SJSA1 (cell line): ENCODE measurements at places on chromosomes 11 and 22. TPM values are rescaled to one million over a fixed set of nuclear protein-coding genes. Genes with fewer than 3 reads are reported as not detected.

CECR2 gene
- total RNA-seq: not detected in 2 replicates

BBOX1 gene
- not detected in 2 replicates for total RNA-seq

OR8D4 gene
- not detected in 2 replicates for total RNA-seq

ROBO4 gene
- 0.97 and 2.8 TPM in 2 replicates for total RNA-seq

ESAM gene
- total RNA-seq: 0.18 TPM in 1 of 2 replicates, not detected in the other

OSM gene
- not detected in 2 replicates for total RNA-seq

RCOR2 gene
- total RNA-seq: 1.5 and 1.6 TPM in 2 replicates

REXO2 gene
- total RNA-seq: 119 and 259 TPM in 2 replicates

PAMR1 gene
- 57.4 and 57.6 TPM in 2 replicates for total RNA-seq

DGAT2 gene
- not detected in 2 replicates for total RNA-seq

GRCh38 chr11:64844330-64845128 is at the start of gene CDC42BPG:
Gene CDC42BPG (minus strand): TSS chr11:64844653. CDS start chr11:64844569, 84 bp downstream.
- no peak for DNase-seq

- no peak for DNase-seq
Measured at GRCh38 chr22:29998627-29999384, 81.5 kb upstream of the HORMAD2 start.

GRCh38 chr22:38900677-38901076 is 28.7 kb upstream of the CBX6 start:
- DNase-seq: no peak

GRCh38 chr11:17917556-17917955 is 95.3 kb downstream of the SERGEF start:
- no peak for DNase-seq

- DNase-seq: no peak
Measured at GRCh38 chr11:2677127-2677526, 22.7 kb downstream of the KCNQ1OT1 start.

- DNase-seq: no peak
Measured at GRCh38 chr11:46457659-46458424, 66.3 kb upstream of the CHRM4 start.

- no peak for DNase-seq
Measured at GRCh38 chr11:76243193-76243956, 37.1 kb upstream of the WNT11 start.

DNA sequence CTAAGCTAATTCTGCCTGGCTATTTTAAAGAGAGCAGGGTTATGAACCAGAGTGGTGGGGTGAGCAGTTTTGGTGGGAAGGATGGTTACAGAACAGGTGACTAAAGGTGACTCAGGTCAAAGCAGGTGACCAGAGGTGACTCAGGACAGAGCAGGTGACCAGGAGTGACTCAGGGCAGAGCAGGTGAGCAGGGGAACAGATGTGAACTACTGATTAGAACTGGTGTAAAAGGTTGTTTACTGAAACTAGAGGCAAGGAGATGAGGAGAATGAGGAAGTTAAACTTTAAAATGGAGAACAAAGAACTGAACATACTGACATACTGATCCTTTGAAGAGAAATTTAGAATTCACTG is 15.4 kb upstream of the HYLS1 start:
- DNase-seq: no peak

DNA sequence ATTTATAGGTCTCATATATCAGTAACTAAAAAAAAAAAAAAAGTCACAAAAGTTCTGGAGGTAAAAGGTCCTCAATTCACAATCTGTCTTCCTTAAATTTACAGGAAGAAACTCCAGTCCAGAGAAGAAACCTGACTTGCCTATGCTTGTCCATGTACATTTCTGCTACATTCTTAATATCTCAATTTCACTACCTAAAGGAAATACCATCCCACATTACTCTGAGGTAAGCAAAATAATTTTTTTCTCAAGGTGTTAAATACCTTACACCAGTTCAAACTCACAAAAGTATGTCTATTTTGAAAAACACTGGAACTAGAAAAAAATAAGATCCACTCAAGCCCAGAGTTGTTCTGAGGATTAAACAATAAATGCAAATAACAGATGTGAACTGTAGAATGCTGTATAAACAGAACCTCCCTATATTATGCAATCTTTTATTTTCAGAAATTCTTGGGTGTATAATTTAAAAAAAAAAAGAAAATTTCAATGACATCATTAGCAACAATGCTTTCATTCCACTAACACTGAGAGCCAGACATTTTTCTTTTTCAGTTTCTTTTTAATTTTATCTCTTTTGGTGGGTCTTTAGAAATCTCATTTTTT is 49.9 kb upstream of the GDPD4 start:
- no peak for DNase-seq

DNA sequence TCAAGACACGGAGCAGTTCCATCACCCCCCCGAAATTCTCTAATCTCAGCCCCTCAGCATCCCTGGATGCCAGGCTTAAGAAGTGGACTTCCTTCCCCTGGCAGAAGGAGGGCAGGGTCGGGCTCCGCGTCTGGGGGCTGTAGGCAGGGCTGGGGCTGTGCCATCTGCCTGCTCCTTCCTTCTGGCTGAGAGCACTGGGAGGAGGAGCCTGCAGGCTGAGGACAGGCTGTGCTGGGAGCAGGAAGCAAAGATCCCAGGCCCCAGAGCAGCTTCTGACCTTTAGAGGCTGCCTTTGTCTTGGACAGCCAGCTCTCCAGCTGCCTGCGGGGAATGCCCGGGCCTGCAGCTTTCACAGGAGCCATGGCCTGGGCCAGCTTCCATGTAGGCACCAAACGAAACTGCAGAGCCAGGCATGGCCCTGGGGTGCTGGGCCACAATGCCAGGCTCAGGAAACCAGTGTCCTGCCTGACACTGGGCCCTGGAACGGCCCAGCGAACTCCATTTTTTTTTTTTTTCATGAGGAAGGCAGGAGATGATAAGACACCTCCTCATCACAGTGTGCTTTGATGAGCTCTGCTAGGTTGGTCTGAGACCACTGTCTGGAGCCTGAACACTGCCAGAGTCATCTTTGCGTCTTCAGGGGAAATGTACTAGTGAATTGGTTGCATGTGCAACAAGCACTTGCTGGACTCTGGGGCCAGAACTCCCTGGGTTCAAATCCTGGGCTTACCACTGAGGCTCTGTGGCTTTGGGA is 67.9 kb downstream of the MCM5 start:
- DNase-seq: no peak

- peak; percentile 84 for DNase-seq
Measured at GRCh38 chr11:44564670-44565210, 723 bp upstream of the CD82 start.

DNA sequence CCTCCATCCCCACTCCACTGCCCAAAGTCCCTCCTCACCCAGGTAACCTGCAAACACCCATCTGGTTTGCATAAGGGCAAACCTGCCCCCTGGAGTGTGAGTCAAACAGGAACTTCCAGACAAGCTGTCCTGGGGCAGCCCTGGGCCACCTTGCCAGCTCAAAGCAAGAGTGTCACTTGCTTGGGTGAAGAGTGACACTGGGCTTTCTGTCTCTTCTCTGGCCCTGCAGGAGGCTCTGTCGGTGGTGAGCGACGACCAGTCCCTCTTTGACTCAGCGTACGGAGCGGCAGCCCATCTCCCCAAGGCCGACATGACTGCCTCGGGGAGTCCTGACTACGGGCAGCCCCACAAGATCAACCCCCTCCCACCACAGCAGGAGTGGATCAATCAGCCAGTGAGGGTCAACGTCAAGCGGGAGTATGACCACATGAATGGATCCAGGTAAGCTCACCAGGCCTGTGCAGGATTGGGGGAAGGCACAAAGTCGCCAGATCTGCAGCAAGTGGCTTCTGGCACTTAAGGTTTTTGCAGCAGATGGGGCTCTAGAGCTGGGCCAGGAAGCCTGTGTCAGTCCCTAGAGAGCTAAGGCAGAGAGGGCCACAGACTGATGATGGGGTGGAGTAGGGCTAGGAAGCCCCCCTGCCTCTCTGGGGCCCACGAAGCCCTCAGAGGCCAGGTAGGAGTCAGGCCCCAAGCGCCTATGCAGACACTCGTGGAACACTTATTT is 64.2 kb downstream of the FLI1 start:
- DNase-seq: no peak

DNA sequence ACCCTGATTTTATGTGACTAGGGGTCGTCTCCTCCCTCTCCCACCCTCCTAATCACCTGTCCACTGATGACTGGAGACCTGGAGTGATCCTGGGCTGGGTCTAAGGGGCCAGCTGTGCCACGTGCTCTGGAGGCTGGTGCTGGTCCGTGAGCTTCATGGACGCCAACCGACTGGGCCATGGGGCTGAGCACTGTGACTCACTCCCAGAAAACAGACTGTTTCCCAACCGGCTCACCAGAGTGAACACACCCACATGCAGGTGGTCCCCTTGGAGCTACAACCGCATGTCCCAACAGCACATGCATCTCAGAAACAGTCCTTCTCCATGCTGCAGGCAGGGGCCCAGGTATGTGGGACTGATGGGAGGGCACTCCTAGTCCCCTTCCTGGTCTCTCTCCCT is 14.0 kb upstream of the LMO1 start:
- no peak for DNase-seq

- DNase-seq: no peak
Measured at GRCh38 chr11:995752-996420, 40.6 kb downstream of the MUC6 start.

GRCh38 chr11:106059617-106060016 is 17.5 kb downstream of the KBTBD3 start:
- DNase-seq: no peak

- DNase-seq: no peak
Measured at GRCh38 chr11:73331138-73331916, 23.3 kb downstream of the ARHGEF17 start.

GRCh38 chr11:123174196-123175183 is 20.6 kb downstream of the CLMP start:
- DNase-seq: peak; percentile 65

DNA sequence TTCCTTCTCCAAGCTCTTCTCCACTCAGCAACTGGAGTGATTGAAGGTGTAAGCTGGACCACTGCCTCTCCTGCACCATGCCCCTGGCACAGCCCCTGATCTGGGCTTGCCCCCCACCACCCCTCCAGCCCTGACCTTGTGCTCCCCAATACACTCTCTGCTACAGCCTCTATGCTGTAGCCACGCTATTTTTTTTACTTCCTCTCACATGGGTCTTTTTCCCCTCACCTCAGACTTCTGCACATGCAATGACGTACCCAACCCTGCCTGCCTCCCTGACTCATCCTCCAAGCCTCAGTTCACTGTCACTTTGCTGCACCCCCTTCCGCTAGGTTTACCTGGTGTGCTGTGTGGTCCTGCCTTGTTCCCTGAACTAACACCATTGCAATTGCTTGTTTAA is 9.0 kb downstream of the CSNK2A3 start:
- DNase-seq: no peak

- DNase-seq: no peak
Measured at GRCh38 chr22:24975125-24975640, 22.7 kb downstream of the KIAA1671 start.

DNA sequence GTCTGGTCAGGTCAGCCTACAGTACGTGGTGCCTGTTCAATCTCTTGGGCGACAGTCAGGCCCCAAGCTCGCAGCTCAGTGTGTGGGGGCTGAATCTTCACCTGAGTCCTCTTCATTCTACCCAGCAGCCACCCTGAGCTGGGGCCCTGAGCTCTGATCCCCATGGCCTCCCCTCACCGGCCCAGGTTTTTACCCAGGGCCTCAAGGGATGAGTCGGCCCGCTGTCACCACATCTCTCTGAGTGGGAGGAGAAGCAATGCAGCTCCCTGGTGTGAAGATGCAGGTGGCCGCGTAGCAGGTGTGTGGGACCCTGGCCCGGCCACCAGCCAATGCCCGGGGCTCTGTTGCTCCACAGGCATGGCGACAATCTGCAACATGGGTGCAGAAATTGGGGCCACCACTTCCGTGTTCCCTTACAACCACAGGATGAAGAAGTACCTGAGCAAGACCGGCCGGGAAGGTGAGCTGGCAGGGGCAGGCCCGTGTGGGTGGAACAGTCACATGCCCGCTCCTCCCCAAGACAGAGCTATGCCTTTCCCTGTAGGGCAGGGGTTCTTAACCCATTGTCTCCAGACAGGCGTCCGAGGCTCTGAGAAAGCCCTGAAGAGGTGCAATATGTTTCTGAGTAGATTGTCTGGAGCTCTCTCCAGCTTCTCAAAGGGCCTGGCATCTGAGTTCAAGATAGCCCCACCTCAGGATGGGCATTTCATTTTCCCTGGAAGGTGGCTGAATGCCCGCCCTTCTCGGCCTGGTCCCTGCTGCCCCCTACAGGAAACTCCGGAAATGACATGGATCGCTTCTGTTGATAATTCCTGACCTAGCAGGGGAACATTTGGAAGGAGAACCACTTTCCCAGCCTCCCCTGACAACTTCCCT is 26.9 kb downstream of the POLR3H start:
- peak; percentile 73 for DNase-seq

DNA sequence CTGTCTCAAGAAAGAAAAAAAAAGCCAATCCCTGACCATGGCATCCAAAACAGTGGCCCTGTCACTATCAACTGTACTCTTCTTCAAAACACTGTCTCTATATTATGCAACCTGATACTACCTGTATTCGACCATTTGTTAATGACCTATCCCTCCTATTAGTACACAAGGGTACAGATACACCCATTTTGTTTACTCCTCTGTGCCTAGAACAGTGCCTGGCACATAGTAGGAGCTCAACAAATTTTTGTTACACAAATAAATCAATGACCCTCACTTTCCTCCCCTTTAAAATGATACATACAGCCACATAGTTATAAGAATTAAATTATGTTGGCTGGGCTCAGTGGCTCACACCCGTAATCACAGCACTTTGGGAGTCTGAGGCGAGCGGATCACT is 13.4 kb upstream of the CREB3L1 start:
- DNase-seq: no peak
